ENCODE measurements at places on chromosomes 3 and 15.
A peak's percentile ranks its signal among the peaks of the same experiment; 100 is the strongest.

- DNase-seq, result no peak
Measured at GRCh38 chr3:184261854-184262763, 756 bp upstream of the CAMK2N2 start.

DNA sequence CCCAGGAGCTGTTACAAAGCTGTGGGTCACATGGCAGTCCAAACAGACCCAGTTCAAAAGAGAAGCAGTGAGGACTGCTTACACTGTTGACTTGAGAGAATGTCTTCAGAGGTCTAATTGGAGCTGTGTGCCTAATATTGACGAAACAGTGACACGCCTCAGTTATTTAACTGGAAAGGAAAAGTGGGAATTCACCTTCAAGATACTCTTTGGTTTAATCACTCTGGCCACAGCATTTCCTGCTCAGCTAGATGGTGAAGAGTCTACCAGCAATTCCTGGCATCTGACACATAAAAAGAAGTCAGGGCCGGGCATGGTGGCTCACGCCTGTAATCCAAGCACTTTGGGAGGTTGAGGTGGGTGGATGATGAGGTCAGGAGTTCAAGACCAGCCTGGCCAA is 326.4 kb downstream of the SV2B start:
- DNase-seq, result no peak

GRCh38 chr3:158355623-158356588 is 215.1 kb upstream of the MLF1 start:
- DNase-seq, result no peak

- no peak for DNase-seq
Measured at GRCh38 chr15:67148196-67148701, 82.8 kb downstream of the SMAD3 start.

GRCh38 chr15:29241207-29241606 is 28.4 kb downstream of the NSMCE3 start:
- no peak for DNase-seq

DNA sequence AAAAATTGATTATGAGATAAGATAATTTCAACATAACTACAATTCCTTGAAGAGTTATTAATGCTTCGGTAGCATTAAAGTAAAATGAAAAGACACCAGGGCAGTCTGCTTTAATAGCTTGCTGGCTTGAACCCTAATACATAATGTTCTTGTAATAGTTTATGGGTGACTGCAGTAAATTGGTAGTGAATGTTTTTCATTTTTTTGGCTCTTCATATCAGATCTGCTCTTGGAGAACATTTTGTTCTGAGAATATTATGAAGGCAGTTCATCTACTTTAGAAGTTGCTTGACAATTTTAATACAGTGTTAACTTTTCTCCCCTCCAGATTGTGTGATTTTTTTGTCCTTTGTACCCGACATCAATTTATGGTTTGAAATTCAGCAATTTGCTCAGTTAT is 128.4 kb downstream of the ZBTB20 start:
- DNase-seq, result no peak

DNA sequence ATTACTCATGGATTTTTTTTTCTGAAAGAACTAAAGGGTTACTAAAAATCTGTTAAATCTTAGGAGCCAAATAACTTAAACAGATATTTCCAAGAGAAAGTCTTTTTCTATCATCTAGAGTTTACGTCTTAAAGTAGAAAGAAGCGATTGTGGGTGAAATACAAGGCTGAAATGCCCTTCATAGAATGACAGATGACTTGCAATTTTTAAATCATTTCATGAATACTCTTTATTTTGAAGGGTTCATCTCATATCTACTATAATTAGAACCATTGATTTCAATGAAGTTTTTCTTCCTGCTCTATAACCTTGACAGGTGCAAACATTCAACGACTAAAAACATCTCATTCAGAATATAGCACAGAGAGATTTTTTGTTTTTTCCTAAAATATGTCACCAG is 217.0 kb downstream of the GABRB3 start:
- no peak for DNase-seq

DNA sequence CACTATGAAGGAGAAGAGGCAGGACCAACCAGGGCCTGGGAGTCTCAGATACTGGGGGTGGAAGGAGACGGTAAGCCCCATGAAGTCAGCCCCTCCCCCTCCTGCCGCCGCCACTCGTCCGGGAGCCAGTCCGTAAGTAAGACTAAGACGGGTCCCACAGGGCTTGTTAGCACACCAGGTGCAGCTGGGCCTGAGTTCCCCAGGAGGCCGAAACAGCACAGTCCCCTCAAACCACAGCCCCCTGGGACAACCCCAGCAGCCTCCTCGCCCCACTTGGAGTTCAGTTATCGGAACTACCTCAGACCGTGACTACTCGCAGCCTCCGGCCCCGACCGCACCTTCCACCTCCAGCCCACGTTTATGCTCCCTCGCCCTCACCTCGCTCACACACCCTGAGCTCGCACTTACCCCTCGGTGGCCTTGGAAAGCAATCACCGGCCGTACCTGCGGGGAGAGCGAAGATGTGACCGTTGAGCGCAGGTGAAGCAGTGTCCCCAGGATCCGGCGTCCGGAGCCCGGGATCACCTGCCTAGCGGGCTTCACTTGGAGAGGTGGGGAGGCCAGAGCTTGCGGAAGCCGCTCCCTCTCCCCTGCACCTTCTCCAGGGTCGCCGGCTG is 557 bp downstream of the ELL3 start:
- peak; percentile 19 for DNase-seq

GRCh38 chr3:31093606-31094005 is 199.1 kb upstream of the GADL1 start:
- no peak for DNase-seq

- no peak for DNase-seq
Measured at GRCh38 chr3:141707741-141708203, 30.3 kb upstream of the RNF7 start.

DNA sequence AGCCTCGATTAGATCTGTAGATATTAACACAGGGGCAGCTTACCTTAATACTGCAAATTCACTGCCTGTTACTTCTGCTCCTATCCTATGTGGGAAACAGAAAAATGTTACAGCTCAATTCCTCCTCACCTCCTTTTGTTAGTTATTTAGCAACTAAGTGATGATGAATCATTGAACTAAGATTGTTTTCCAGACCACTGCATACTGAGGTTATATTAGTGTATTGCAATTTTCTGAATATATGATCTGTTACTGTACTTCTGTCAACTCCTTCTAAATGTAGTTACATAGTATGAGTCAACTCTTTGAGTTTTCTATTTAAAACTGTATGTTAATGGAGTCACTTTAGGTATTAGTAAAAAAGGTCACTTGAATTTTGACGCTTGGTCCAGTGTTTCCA is 331.5 kb upstream of the SLCO3A1 start:
- DNase-seq, result no peak

- DNase-seq, result peak; percentile 39
Measured at GRCh38 chr15:56244811-56245576, 1.3 kb upstream of the RFX7 start.

GRCh38 chr3:53083949-53084309 is 38.1 kb upstream of the SFMBT1 start:
- no peak for DNase-seq

DNA sequence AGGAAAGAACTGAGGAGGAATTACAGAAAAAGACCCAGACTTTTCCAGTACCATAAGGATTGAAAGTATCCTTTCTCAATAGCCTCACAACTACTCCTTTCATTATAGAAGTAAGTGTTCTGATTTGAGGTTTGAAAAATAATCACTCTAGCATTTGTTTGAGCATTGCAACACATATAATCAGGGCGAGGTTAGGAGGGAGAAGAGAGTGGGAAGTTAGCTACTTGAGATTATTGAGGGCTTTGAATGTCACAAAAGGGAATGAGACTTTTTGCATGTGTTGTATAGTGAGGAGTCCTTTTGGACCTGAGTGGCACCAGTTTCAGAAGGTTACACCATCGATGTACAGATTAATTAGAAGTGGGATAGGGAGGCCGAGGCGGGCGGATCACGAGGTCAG is 65.2 kb upstream of the TNIK start:
- no peak for DNase-seq
